Anterior cingulate cortex (tissue), 58 donors: ENCODE measurements at places on chromosomes 6 and 20.

DNA sequence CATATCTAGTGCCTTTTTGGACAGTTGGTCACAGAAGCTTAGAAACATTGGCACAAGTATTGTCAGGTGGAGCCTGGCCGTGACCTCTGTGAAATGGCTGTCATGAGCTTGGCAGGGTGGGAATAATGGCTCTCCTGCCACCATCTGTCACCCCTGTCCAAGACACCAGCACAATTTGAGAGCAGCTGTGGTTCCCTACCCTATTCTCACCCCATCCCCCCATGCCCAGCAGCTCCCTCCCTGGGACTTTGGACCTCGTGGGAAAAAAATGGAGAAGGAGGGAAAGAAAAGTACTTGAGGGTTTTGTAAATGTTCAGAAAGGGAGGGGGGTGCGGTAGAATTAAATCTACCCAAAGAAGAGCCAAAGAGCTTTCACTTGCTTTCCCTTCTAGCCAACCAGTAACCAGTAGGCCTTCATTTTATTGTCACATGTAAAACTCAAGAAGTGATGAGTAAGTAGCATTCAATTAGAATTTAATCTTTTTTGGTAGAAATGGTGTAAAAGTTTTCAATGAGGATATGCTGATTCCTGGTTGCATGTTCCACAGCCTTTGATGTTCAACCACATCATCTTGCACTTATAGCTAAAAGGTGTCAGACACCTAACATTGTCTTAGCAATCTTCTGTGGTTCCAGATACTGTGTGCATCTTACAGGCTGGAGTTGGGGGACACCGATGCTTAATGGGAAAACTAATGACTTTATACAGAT, 263.5 kb upstream of the TAB2 start:
- DNase-seq = no peak

- no peak for DNase-seq
These were observed 170.9 kb downstream of the HIVEP2 start for GRCh38 chr6:142773859-142774648.

- no peak for DNase-seq
These were observed 24.9 kb downstream of the SESN1 start for GRCh38 chr6:109069746-109070145.

DNA sequence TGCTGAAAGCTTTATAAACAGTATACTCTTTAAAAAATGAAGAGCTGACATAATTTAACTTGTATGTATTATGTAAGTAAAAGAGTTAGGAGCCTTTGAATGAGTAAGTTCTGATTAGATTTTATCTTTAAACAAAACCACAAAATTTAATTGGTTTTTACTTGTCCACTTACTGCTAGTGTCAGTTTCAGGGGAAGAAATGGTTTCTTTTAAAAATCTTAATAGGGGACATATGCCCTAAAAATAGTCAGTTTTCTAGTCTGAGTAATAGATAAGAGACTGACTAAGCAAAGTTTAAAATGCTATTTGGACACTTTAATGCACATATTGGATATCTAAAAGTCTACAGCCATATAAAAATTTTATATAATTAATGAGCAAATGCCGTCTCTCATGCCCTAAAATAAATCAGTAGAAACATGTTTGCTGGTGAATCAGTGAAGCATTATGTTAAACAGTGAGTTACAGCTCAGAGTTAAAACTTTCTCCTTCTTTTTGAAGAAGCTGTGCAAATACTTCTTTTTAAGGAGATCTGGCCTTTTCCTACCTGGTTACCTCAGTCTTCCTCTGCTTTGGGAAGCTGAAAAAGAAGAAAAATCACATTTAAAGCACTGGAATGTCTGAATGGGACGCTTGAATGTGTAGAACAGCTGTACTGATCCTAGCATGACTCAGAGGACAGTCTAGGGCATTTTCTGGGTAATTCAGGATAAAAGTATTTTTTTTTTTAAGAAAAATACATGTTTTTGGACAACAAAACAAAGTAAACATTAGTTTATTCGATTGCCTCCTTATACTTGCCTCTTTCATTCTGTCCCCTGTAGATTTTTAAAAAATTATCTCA, 55.3 kb downstream of the CDH26 start:
- DNase-seq = no peak

GRCh38 chr6:16721977-16722376, 39.3 kb downstream of the ATXN1 start:
- DNase-seq = no peak

GRCh38 chr6:31354158-31354863, 2.7 kb downstream of the HLA-B start:
- no peak for DNase-seq

DNA sequence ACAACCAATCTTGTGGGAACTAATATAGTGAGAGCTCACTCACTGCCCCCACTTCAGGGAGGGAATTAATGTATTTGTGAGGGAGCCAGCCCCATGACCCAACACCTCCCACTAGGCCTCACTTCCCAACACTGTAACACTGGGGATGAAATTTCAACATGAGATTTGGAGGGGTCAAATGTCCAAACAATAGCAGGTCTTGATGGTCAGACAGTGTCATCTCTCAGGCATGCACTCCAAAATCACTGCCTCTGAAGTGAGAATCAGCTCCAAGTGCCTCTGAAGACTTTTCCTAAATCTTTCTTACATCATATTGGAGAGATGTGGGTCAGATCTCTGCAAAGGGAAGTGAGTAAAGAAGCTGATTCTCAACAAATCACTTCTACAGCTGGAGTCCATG, 13.8 kb upstream of the SAYSD1 start:
- DNase-seq = no peak

DNA sequence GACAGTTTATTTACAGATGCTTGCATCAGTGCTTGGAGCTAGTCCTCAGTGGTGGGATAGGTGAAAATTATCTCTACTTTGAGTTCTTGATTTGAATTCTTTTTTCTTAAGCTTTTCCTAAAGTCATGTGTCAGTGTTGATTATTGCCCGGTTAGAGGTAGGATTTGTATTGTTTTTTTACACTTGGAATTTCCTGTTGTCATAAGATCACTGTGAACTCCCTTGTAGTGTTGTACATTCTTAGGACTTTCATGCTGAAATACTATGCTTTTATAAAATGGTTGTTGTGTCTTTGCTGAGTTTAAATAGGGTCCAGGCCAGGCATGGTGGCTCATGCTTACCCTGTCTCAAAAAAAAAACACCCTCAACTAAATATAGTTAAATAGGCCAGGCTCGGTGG, 20.3 kb downstream of the ASXL1 start:
- no peak for DNase-seq

DNA sequence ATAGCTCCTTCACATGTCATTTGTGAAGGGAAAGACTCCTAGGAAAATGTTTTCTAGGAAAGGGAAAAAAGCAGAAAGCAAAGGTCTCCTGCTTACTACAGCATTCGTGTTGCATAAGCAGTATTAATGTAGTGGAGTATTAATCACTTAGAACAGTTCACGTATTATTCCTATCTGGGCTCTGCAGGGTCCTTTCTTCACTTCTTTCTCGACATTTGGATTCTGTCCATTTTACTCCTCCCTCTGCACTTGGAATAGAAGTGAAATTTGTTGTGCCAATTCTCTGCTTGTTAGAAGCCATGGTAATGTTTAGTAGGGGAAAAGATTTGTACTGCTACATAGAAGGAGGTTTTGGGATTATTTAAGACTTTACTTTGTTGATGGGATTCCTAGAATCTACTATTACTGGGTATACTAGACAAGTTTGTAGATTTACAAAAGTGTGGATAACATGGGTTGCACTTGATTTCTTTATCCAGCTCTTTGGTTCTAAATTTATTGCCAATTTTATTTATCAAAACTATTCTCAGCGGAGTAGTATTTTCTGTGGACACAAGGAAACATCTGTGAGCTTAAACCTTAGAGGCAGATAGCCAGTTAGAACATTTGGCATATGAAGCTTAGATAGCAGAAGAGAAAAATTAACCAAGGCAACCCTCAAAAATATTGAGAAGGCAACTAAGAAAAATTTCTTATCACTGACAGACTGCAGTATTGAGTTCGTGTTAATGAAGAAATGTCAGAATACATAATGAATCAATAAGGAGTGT, 108.4 kb upstream of the ESR1 start:
- no peak for DNase-seq

- DNase-seq = no peak
These were observed 33.3 kb downstream of the GABRR2 start for GRCh38 chr6:89281779-89282246.

DNA sequence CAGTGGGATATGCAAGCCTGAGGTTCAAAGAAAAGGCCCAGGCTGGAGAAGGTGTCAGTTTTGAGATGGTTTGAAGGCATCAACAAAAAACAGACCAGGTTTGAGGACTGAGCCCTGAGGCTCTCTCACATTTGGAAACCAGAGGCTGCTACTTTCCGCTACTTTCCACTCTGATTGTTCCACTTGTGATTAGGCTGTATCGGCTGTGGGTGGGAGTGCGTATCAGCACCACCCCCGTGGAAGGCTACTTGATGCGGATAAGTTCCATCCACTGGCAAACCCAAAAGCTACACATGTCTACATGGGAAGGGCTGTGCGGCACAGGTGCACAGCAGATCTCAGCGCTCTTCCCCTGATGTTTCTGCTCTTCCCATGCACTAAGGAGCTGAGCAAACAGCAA, 198.7 kb downstream of the GMPR start:
- DNase-seq = no peak

GRCh38 chr20:18001131-18001921, 32.5 kb downstream of the MGME1 start:
- no peak for DNase-seq

DNA sequence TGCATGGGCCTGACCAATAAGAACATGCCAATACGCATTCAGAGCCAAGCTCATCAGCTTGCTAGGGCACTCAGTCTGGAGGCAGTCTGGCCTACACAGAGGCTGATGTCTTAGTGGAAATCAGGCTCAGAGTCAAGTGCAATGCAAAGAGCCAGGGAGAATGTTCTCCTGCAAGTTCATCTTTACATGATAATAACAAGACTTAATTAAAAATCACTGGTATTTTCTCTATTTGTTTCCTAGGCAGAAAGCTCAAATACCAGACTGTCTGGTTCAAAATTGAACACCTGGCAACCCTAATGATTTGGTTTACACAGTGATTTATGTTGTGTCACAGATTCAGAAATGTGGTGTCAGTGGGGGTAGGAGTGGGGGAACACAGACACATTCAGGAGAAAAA, 689.3 kb upstream of the FLRT3 start:
- no peak for DNase-seq

GRCh38 chr6:70221025-70221714, 81.7 kb downstream of the COL9A1 start:
- DNase-seq = no peak

DNA sequence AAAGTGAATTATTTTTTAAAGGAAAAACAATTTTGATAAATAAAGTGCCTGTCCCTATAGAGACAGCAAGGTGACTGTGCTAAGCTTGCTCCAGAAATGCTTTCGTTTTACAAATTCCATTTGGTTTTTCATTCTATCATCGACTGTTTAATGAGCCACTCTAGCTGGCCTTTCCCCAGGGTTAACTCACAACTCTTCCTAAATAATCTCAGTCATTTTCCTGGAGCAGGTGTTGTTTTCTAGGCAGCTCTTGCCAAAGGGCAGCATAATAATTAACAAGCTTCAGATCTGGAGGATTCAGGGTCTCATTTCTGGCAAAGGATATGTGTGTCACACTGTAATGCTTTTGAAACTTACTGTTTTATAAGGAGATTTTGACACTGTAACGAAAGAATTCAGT, 184.2 kb downstream of the KHDC1L start:
- DNase-seq = no peak

DNA sequence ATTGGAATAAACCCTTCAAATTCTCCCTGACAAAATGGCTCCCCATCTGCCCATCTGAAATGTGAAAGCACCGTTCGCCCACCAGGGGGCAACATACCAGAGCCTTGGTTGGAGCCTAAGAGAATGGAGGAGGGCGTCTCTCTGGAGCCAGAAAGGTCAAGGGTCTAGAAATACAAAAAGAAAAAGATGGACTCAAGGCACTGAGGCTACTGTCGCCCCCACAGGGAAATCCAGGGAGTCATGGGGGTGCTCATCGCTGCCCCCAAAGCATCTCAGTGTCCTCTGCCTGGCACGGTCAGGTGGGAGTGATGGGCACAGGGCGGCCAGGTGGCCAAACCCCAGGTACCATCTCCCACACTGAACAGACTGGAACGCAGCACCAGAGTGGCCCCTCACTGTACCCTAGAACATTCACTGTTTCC, 136.3 kb downstream of the ZMYND8 start:
- DNase-seq = no peak

GRCh38 chr6:41315943-41316620, 19.3 kb upstream of the NCR2 start:
- no peak for DNase-seq

DNA sequence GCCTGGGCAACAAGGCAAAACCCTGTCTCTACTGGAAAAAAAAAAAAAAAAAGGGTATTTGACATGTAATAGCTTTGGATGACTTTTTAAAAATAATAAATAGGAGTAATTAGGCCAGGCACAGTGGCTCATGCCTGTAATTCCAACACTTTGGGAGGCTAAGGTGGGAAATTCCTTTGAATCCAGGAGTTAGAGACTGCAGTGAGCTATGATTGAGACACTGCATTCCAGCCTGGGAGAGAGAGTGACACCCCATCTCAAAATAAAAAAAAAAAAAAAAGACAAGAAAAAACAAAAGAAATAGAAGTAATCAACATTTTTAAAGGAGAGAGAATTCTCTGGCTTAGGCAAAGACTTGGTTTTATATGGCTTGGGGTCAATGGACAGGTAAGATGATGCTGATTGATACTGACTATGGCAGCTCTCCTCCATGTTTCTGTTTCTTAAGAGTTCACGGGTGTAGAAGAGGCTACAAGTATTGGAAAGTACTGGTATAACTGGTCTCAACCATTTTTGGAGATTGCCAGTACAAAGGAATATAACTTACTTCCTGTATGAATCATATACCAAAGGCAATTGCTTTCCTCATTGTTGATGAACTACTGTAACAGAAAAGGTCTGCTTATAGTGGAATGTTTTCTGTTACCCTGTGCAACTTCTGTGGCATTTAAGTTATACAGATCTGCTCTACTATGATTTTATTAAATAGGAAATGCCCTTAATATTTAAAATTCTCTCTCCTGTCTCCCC, 10.1 kb downstream of the MAP3K5 start:
- DNase-seq = no peak

GRCh38 chr6:148445620-148446019, 103.0 kb downstream of the SASH1 start:
- DNase-seq = no peak

- DNase-seq = no peak
These were observed 67.3 kb upstream of the ZNF217 start for GRCh38 chr20:53660947-53661381.

GRCh38 chr6:139981768-139982181, 607.3 kb upstream of the CITED2 start:
- DNase-seq = no peak

DNA sequence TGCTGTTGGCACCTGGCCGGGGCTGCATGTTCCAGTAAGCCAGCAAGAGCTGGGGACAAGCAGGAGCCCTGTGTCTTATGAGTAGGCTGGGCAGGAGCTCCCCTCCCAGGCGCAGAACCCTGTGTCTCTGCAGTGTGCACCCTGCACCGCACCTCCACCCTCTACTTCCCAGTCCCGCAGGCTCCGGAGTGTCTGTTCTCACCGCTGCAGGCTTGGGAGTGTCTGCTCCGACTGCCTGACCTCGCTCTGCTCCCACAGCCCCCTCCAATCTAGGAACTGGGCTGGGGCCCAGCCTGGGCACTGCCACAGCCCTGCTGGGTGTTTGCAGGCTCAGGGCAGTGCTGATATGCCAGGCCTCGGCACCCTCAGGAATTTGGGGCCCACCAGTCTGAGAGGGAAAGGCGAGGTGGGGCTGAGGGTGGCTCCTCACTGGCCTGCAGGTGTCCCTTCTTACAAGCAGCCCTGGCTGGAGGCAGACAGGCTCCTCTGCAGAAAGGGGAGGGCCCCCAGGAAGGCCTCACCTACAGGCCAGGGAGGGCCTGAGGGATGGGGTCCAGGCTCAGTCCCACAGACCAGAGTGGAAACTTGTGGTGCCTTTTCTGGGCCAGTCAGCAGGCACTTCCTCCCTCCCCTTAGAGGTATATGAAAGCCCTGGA, 871.6 kb upstream of the GJE1 start:
- no peak for DNase-seq
